ENCODE measurements at places on chromosomes 11 and 22.

DNA sequence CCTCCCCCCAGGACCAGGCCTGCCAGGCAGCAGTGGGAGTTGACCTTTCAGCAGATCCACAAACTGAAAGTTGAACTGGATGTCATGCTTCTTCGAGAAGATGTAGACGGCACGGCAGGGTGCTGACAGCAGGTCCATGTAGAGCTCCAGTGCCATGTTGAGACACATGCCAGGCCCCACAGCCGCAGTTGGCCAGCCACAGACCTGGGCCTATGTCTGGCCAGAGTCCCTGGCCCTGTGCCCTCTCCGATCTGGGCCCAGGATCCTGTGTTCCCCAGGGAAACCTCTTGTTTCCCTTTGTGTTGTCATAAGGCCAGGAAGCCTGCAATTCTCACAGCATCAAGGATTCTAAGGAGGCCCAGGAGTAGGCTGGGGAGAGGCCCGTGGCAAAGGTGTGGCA, at the start of gene GSTT4:
TSS of gene GSTT4 (minus strand) at position 253 of the 400 bp plus-strand sequence. CDS start at position 156, 97 bp downstream.
- no peak for DNase-seq

DNA sequence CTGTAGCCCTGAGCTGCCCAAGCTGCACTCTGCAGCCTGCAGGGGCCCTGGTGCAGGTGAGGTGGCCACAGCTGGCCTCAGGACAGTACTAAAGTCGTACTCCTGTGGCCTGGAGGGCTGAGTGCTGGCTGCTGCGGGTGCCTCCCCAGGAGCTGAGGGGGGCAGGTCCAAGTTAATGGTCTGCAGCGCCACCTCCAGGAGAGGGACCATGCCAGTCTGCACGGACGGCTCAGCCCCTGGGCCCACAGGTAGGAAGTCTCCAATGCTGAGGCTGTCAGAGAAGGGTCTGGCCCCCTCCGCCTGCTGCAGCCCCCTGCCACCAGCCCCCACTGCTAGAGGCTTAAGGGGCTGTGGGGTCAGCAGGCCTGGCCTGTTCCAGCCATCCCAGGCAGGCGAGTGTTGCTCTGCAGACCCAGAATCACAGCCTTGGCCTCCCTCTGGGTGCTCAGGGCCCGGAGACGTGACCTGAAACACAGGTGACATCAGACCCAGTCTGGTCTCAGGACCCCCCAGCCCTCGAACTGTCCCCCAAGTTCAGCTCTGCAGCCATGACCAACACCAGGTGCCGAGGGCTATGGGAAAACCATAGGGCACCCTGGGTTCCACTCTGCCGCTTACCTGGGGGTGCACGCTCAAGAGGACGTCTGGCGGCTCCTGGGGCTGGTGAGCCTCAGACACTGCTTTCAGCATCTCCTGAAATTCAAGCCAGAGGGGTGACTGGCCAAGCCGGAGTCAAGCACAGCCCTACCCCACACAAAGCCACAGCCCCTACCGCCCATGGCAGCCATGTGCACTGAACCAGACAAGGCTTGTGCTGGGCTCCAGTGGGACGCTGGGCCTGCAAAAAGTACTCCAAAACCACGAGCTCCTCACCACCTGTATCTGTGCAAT, 20.8 kb downstream of the SELENOO start:
- no peak for DNase-seq

GRCh38 chr11:69880041-69880825, 61.0 kb upstream of the FGF3 start:
- no peak for DNase-seq

- no peak for DNase-seq
Observed at GRCh38 chr11:57386178-57386940, 4.1 kb downstream of the PRG2 start.

DNA sequence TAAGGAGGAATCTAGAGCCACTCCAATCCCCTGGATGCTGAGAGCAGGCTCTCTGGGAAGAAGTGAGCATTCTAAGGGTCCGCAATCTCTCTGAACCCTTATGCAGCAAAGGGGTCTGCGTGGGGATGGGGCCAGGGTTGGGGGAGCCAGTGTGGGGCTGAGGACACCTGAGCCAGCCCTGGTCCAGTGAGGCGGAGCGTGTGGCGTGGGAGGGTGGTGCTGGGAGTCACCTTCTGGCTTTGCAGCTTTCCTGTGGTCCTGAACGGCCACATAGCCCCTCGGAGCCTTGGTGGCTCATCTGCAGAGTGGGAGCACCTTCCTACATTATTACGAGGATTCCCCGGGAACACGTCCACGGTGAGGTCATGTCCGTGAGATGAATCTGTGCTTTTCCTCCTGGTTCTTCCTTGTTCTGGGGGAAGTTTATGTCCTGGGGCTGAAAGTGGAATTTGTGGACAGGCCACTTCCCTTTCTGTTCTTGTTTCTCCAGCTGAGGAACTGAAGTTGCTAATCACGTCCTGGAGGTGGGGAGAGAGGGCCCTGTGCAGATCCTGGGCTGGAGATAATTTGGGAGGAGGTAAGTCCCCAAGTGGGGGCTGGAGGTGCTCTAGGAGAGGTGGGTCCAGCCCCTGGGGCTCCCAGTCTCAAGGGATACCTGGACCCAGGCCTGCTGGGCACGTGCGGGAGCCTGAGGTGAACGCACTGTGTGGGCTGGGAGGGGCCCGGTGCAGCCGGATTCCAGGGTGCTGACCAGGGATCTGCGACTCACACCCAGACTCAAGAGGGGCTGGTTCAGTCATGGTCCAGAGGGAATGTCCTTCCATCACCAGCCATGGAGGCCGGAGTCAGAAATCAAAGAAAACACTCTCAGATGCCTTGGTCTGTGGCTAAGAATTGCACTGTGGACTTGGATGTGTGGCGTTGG, 6.1 kb downstream of the MRGPRE start:
- no peak for DNase-seq

- DNase-seq = no peak
Observed at GRCh38 chr11:38169286-38169685, 1571.2 kb upstream of the RAG2 start.

Data from GOT3 (cell line).